Memory B cell (primary cell): ENCODE measurements at places on chromosomes 2 and 18.

- no peak for DNase-seq
Observed at GRCh38 chr2:238277695-238278094, 10.7 kb downstream of the PER2 start.

DNA sequence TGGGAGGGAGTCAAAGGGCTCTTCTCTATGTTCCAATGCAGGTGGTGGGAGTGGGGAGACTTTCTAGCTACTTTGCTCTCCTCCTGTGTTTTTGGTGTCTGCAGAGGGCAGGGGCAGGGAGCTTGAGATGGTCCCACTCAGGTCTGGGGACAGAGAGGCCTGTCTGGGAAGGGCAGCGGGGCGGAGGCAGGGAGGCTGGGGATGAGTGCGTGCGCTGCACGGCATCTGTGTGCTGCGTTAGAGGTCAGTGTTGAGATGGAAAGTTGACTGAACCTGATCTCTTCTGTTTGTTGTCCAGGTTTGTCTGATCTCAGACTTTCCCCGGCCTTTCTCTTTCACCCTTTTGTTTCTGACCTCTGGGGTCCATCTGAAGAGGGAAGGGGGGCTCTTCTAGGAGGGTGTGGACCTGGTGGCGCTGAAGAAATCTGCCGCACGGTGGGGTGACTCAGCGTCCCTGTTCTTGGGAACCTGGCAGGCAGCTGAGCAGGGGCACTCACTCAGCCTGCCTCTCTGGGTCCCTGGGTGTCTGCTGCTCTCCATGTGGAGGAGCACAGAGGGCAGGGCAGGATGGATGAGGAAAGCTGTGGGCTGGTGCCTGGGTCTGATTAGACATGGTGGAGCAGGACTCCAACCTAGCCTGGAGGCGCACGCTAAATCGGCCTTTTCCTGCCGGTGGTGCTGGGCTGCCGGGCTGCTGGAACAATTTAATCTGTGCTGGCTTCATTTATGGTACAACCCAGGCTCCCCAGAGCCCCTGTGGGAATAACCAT lies 24.1 kb downstream of the IGFBP2 start:
- DNase-seq = no peak

- no peak for DNase-seq
Observed at GRCh38 chr2:163490281-163490680, 245.5 kb downstream of the FIGN start.

GRCh38 chr18:76615065-76615733 lies 120.2 kb upstream of the ZNF516 start:
- no peak for DNase-seq

GRCh38 chr18:62844850-62845643 lies 129.7 kb downstream of the PHLPP1 start:
- no peak for DNase-seq

- DNase-seq = no peak
Observed at GRCh38 chr2:236666646-236667204, 97.1 kb downstream of the ACKR3 start.

- no peak for DNase-seq
Observed at GRCh38 chr2:120769787-120770120, 34.1 kb downstream of the GLI2 start.

DNA sequence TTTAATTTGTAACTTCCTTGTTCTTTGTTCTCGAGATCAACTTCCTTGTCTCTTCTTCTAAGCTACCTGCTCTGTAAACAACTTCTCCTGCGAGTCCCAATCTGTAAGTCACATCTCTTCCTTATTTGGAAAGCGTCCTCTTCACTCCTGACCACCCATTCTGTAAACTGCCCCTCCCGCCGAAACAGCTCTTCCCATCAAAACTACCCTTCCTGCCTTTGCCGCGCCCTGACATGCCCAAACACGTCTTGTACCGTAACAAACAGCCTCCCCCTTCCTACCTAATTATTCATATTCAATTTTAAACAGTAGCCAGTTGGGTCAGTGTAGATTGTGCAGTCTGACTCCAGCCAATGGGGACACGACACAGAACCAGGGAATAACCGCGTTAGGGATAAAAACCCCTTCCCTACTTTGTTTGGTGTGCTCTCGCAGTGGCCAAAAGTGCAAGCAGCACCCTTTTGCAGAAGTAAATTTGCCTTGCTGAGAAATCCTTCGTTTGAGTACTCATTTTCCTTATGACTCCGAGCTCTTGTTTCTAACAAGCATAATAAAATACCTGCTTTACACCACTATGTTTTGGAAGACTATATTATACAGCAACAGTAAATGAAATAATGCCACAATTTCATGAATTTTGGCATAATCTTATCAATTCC lies 39.8 kb downstream of the PIAS2 start:
- no peak for DNase-seq

DNA sequence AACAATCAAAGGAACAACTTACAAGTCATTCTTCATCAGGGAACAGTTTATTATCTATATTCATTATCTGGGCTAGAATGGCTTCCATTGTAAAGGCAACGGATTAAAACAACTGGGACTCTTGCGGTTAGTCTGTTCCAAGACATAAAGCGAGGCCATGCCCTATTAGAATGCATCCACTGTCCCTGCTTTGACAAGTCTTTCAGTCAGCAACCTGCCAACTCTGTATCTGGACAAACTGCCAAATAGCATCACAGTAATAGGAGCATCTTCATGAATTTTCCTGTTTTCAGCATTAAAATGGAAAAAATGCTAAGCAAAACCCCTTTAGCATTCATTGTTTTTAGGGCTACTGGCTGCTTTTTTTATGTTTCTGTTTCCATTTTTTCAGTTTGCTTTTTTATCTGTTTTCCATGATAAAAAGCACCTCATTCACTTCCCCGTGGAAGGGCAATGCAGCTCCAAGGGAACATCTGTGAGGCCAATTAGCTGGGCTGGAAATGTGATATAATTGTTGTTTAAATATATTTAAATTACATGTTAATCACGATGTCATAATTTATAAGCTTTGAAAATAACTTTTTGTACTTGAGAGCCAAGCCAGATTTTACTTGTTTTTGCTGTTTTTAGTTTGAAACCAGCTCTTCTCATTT lies 834.3 kb downstream of the CPS1 start:
- no peak for DNase-seq

GRCh38 chr2:170340693-170341068 lies 162.7 kb downstream of the MYO3B start:
- no peak for DNase-seq

DNA sequence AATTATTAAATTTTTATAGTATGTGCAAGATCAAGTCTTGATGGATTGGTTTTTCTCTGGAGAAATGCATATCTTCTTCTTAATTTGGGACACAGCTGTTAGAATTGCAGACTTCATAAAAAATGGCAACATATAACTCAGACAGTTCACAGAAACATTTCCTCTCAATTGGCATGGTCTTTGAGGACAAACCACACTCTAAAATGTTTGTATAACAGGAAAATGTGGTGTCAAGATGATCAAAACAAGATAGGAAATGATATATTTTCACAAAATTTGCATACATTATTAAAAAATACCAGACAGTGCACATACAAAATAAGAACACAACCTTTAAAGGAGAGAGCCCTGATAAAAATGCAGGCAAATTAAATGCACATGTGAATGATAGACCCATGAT lies 63.9 kb downstream of the ICOS start:
- no peak for DNase-seq

- DNase-seq = no peak
Observed at GRCh38 chr2:32688541-32688940, 60.7 kb downstream of the TTC27 start.

GRCh38 chr2:177733-178132 lies 86.1 kb downstream of the SH3YL1 start:
- DNase-seq = no peak

DNA sequence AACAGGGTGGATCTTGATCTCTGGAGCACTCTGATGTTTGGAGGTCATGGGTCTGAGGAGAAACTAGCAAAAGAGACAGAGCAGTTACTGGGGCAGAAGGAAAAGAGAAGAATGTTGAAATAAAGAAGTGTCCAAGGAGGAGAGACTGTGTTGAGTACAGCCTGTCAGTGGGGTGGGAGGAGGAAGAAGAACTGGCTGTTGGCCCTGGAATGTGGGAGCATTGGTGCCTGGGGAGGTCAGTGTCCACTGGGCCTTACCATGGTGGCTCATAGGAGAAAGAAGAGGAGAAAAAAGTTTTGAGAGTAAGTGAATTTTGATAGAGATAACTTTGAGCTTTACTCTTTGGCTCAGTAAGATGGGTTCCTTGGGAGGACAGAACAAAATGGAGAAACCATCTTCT lies 499.0 kb downstream of the TXNL1 start:
- DNase-seq = no peak

GRCh38 chr2:141630407-141630930 lies 500.3 kb downstream of the LRP1B start:
- no peak for DNase-seq

DNA sequence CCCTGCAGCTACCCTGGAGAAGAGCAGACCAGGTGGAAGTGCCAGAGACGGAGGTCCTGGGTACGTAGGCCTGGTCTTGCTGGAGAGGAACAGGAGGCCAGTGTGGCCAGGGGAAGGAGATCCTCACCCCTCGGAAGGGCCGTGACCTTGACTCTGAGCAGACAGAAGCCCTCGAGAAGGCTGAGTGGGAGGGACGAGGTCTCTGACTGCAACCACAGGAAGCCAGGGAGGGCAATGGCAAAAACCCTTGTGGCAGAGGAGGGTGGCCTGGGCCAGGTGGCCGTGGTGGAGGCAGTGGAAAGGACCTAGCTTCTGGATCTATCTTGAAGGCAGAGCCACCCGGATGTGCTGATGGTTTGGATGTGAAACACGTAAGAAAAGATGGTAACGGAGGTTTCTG lies 28.1 kb downstream of the THAP4 start:
- DNase-seq = no peak

DNA sequence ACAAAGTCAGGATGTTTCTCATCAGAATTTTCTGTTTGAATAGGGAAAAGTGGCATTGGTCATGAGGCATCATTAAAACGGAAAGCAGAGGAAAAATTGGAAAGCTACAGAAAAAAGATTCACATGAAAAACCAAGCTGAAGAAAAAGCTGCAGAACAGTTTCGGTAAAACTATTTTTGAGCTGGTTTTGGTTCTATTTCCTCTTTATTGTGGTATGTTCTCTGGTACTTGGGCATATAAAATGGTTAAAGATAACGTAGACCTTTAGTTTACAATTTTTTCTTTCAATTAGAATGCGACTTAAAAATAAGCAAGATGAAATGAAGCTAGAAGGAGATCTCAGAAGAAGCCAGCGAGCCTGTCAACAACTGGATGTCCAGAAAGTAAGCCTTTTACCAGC lies 7.6 kb downstream of the GPATCH11 start:
- DNase-seq = no peak

GRCh38 chr2:201182650-201183364 lies at the start of gene CASP10:
Gene CASP10, plus strand, starts transcription at chr2:201183141. Its CDS starts 2,637 bp downstream, at chr2:201185778.
- no peak for DNase-seq

DNA sequence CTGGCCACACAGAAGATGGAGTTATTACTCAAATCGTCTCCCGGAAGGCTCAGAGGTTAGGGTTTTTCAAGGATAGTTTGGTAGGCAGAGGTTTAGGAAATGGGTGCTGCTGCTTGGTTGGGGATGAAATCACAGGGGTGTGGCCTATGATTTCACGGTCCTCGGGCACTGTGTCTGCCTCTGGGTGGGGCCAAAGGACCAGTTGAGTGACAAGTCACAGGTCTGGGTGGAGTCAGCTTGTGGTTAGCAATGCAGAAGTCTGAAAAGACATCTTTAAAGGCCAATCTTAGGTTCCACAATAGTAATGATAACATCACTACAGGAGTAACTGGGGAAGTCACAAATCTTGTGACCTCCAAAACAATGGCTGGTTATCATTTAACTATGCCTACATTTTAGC lies 387.8 kb downstream of the ZNF521 start:
- DNase-seq = peak; percentile 14

- no peak for DNase-seq
Observed at GRCh38 chr2:205612636-205613035, 69.7 kb upstream of the NRP2 start.

DNA sequence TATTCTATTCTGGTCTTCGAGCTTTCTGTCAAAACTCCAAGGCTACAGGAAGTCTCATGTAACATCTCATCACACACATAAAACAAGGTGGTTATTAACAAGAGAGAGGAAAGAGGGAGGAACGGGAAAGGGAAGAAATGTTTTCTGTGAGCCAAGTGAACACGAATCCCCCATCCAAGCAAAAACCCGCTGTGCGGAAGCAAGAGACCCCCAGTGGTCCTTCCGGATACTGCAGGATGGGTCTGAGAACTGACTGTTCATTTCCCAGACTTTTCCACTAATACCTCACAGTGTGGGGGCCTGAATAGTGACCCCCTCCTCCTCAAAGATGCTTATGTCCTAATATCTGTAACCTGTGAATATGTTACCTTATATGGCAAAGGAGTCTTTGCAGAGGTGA lies 19.0 kb upstream of the DIPK1C start:
- DNase-seq = no peak

DNA sequence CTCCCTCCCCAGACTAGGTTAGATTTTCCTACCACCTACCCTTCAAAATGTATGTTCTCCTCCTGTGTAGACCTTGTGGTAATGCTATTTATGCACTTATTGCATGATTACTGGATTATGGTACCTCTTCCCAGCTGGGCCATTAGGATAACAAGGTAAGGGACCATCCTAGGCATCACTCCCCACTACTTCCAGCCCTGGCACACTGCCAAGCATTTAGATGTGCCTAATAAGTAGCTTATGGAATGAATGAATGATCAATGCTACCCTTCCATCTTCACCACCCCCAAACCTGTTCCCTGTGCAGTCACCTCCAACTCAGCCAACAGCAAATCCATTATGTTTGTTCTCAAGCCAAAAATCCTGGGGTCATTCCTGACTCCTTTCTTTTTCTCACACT lies 93.4 kb downstream of the C1QL2 start:
- no peak for DNase-seq

- no peak for DNase-seq
Observed at GRCh38 chr18:28973324-28973723, 796.4 kb upstream of the CDH2 start.

DNA sequence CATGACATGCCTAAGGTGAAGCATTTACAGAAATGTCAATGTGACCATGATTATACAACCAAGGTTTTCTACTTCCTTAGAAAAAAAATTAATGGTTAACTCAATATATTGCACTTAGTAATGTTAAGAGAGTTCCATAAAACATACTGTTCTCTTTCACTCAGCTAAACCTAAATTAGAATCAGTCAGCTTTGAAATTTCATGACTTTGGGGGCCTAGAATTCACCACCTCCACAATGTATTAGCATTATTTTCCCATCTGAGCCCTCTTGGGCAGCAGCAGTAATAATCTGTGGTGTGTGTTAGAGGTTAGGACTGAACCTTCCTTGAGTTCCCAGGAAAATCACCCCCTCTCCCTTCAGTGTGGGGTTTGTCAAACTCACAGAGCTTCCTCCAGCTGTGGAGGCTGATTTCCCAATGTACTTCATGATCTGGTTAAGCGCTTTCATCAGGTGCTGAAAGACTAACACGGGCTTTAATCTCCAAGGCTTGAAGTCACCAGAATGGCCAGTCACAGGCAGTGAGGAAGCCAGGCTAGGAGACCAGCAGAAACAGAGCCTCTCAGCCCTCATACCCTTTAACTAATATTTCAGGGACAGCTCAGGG lies 7.1 kb upstream of the UPP2 start:
- no peak for DNase-seq

- no peak for DNase-seq
Observed at GRCh38 chr2:67881816-67882215, 181.0 kb downstream of the C1D start.

GRCh38 chr2:50582164-50582563 lies 449.8 kb downstream of the NRXN1 start:
- no peak for DNase-seq

GRCh38 chr2:9287400-9288045 lies 80.9 kb downstream of the ASAP2 start:
- DNase-seq = no peak

- no peak for DNase-seq
Observed at GRCh38 chr2:32632089-32632488, 4.2 kb downstream of the TTC27 start.
